ENCODE measurements at places on chromosomes 6 and 20. TPM values are rescaled to one million over a fixed set of nuclear protein-coding genes. Genes with fewer than 3 reads are reported as not detected.

The TPD52L2 gene
- polyA plus RNA-seq = 92.2 TPM

The RNF144B gene
- 2.4 TPM for polyA plus RNA-seq

The MYB gene
- polyA plus RNA-seq = 1.3 TPM

The MACROD2 gene
- polyA plus RNA-seq = 4.2 TPM

The TENT5A gene
- 11.3 TPM for polyA plus RNA-seq

The MOCS3 gene
- polyA plus RNA-seq = 1.1 TPM

The OR2H2 gene
- not detected for polyA plus RNA-seq

The ZKSCAN8 gene
- 3.5 TPM for polyA plus RNA-seq

The SLC16A10 gene
- 4.9 TPM for polyA plus RNA-seq

The JPH2 gene
- 2.8 TPM for polyA plus RNA-seq

The CLVS2 gene
- 0.32 TPM for polyA plus RNA-seq

The MOG gene
- not detected for polyA plus RNA-seq

The XKR7 gene
- polyA plus RNA-seq = 0.07 TPM

The PTCRA gene
- polyA plus RNA-seq = not detected

GRCh38 chr6:166405386-166405785 is 22.6 kb upstream of the MPC1 start:
- no peak overlapping the region for H3K4me3 ChIP-seq
- H3K27ac ChIP-seq = no peak overlapping the region
- no peak for DNase-seq
- H3K36me3 ChIP-seq = no peaks in the 10 kb centered on the region
- H3K27me3 ChIP-seq = no peaks in the 10 kb centered on the region

DNA sequence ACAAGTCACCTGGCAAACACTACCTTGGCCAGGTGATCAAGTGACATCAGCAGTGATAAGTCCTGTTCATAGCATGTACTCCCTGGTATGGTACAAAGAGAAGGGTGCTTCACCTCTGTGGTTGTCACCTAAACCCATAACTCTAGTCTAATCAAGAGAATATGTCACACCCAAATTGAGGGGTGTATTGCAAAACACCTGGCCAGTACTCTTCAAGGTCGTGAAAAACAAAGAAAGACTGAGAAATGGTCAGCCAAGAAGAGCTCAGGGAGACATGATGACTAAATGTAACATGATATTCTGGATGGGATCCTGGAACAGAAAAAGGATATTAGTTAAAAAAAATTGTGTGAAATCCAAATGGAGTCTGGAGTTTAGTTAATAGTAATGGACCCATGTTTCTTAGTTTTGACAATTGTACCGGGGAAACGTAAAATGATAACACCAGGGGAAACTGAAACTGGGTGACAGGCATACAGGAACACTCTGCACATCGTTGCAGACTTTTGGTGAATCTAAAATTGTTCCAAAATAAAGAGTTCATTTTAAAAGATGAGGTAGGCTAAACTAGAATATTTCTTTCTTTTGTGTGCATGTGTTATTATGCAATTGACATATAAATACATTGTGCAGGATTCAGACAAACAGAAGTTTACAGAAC is 262.0 kb downstream of the CDC5L start:
- H3K36me3 ChIP-seq = no peaks in the 10 kb centered on the region
- no peak overlapping the region for H3K4me3 ChIP-seq
- H3K27ac ChIP-seq = no peak overlapping the region
- no peaks in the 10 kb centered on the region for H3K27me3 ChIP-seq
- no peak for DNase-seq
- H3K4me1 ChIP-seq = no peaks in the 10 kb centered on the region

DNA sequence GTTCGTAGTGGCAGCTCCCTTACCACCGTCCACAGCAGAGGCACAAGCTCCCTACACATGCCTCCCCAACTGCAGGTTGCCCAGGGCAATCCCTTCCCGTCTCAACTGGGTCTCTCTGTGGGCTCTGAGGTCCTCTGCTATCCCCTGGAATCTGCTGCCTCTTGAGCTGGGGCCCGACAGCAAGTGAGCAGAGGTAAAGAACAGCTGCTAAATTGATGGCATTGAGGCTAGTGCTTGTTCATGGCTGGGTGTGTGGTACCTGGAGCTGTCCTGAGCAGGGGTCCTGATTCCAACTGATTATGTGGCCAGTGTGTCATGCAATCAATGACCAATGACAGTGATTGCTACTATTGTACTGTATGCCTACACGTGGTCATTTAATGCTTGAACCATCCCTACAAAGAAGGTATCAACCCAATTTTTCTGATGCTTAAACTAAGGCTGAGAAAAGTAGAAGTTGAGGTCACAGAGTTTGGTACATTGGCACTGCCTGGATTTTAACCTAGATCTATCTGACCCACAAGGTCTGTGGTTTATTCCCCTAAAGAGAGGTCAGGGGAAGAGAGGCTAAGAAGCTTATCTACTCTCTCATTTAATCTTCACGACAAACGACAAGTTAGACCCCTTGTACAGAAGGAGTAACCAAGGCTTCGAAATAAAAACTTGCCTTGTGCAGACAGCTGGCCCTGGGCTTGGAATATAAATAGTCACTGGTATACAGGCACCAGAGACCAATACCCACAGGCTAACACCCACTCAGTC is 41.1 kb downstream of the HNF4A start:
- no peaks in the 10 kb centered on the region for H3K4me1 ChIP-seq
- H3K27me3 ChIP-seq = no peaks in the 10 kb centered on the region
- H3K36me3 ChIP-seq = no peaks in the 10 kb centered on the region

DNA sequence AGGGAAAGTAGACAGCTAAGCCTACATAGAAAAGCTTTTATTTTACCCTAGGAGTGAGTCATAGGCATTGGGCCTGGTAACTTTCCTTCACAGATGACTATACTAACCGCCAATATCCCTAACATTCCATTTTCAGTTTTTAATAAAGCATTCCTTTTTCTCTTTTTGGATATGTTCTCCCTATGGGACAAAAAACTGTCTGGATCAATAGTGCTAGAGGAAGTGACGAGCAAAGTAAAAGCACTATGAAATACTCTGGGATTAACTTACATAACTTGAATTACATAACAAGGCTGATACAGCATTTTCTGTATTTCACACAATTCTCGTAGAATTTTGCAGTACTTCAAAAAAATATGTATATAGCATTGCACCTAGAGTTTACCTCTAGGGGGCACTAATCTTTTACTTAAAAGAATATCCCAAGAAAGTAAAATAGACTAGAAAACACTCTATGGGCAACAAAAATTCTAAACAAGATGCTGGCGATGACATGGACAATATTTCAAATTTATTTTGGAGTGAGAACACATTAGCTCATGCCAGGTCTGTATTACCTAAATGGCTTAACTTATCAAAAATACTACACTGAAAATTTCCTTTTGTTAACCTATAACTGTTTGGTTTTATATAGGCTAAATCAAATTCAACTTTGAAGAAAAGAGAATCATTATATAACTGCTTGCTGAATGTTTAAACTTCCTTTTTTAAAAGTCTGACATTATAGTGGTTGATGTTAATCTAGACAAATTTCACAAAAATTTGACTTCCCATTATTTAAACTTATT is 66.3 kb upstream of the DST start:
- DNase-seq = no peak
- no peaks in the 10 kb centered on the region for H3K27me3 ChIP-seq
- no peaks in the 10 kb centered on the region for H3K36me3 ChIP-seq
- H3K4me1 ChIP-seq = peaks cover 13% of the 10 kb centered on the region
- H3K4me3 ChIP-seq = no peak overlapping the region

GRCh38 chr6:72950114-72950860 is 275.0 kb downstream of the KHDC1L start:
- no peak for DNase-seq
- no peak overlapping the region for H3K4me3 ChIP-seq
- H3K36me3 ChIP-seq = no peaks in the 10 kb centered on the region
- no peaks in the 10 kb centered on the region for H3K27me3 ChIP-seq
- no peaks in the 10 kb centered on the region for H3K4me1 ChIP-seq
- no peak overlapping the region for H3K27ac ChIP-seq

- H3K4me1 ChIP-seq = no peaks in the 10 kb centered on the region
- H3K27me3 ChIP-seq = no peaks in the 10 kb centered on the region
- no peak for DNase-seq
- no peaks in the 10 kb centered on the region for H3K36me3 ChIP-seq
- H3K4me3 ChIP-seq = no peak overlapping the region
Measured at GRCh38 chr6:51199733-51200260, 381.1 kb downstream of the TFAP2B start.

- DNase-seq = no peak
- no peak overlapping the region for H3K4me3 ChIP-seq
- H3K27me3 ChIP-seq = no peaks in the 10 kb centered on the region
- no peak overlapping the region for H3K27ac ChIP-seq
Measured at GRCh38 chr20:31840906-31841816, 4.2 kb downstream of the FOXS1 start.

DNA sequence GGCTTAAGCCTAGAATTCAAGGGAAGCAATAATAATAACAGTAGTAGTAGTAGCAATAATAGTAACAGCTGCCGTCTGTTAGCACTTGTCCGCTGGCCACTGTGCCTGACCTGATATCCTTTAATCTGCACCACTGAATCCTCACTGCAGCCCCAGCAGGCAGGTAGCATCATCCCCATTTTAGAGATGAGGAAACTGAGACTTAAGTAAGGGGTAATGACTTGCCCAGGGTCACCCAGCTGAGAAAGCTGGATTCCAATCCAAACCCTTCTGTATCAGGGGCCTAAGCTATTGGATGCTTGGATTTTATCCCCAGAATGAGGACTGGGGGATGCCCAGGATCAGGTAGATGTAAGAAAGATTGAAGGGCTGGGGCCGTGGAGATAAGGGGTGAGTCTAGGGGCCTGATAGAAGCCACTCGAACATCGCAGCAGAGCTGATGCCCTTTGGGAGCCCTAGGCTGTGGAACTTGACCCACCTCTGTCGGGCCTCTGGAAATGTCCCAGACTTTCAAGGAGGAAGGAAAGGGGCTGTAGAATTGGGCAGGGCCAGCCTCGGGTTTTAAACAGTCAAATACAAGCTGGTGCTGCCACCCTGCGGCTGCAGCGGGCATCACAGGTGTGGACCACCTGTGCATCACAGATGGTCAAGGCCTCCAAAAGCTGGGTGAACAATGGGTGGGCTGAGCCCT is 102.1 kb upstream of the MYL9 start:
- H3K4me3 ChIP-seq = no peak overlapping the region
- no peak overlapping the region for H3K27ac ChIP-seq
- H3K36me3 ChIP-seq = no peaks in the 10 kb centered on the region

- no peaks in the 10 kb centered on the region for H3K36me3 ChIP-seq
- no peaks in the 10 kb centered on the region for H3K4me1 ChIP-seq
- H3K27ac ChIP-seq = no peak overlapping the region
- no peak overlapping the region for H3K4me3 ChIP-seq
Measured at GRCh38 chr6:112163295-112164257, 76.2 kb downstream of the FAM229B start.

GRCh38 chr20:9758752-9759151 is 80.1 kb downstream of the PAK5 start:
- no peaks in the 10 kb centered on the region for H3K36me3 ChIP-seq
- H3K4me1 ChIP-seq = no peaks in the 10 kb centered on the region
- no peak overlapping the region for H3K27ac ChIP-seq
- H3K4me3 ChIP-seq = no peak overlapping the region
- no peaks in the 10 kb centered on the region for H3K27me3 ChIP-seq
- DNase-seq = no peak

- H3K4me3 ChIP-seq = no peak overlapping the region
- no peak overlapping the region for H3K27ac ChIP-seq
- H3K36me3 ChIP-seq = no peaks in the 10 kb centered on the region
- DNase-seq = no peak
- no peaks in the 10 kb centered on the region for H3K4me1 ChIP-seq
Measured at GRCh38 chr20:45258259-45258658, 3.9 kb upstream of the SLPI start.

- H3K27me3 ChIP-seq = no peaks in the 10 kb centered on the region
- DNase-seq = no peak
- H3K27ac ChIP-seq = no peak overlapping the region
- H3K4me1 ChIP-seq = no peaks in the 10 kb centered on the region
- no peaks in the 10 kb centered on the region for H3K36me3 ChIP-seq
- no peak overlapping the region for H3K4me3 ChIP-seq
Measured at GRCh38 chr20:10622657-10623418, 51.0 kb downstream of the JAG1 start.

Data from adrenal gland (tissue), 19 donors.